ENCODE measurements at places on chromosomes 5 and 9.

DNA sequence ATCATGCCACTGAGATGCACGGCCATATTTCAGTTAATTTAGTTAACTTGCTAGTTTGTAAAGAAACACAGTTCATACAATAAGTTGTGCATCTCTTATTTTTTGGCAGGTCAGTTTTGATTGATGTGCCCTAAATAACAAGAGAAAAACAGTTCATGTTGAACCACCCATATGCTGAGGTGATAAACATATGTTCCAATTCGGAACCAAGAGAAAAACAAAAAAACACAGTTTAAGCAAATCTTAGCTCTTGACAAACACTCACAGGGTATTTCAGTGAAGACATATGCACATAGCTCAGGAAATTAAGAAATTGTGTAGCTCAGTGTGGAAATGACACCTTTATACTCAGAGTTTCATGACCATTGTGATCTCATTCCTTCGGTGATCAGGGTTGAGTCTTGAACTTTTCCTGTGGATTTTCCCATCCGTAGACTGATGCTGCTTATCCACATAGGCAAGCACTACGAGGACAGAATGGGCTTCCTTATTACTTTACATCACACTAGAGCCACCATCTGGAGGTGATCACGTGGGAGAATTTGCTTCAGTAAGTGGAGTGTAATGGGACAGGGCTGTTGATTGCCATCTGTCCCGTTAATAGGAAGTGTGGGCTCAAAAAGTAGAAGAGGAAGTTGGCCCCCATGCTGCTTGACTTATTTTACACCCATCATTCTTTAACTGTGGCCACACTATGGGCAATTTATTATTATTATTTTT is 773.0 kb downstream of the MTRR start:
- no peak for DNase-seq

DNA sequence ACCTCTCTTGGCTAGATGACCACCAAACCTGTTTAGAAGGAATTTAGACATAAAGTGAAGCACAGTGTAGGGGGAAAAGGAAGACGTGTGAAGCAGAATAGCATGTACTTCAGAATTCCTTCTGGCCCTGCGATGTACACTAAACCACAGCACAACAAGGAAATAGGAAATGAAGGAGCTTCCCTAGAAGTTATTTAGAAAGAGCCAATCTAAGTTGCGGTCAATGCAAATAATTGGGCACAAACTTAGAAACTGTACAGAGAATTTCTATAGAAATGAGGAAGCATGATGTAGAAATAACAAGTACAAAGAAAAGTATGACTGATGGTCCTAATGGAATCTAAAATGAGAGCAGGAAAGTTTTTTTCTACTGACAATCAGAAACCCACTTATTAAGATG is 41.5 kb downstream of the ANKRD55 start:
- DNase-seq = no peak

GRCh38 chr5:41243558-41243957 is 30.2 kb upstream of the C6 start:
- DNase-seq = no peak

GRCh38 chr9:114278881-114279570 is 43.9 kb upstream of the ORM1 start:
- peak; percentile 3 for DNase-seq

DNA sequence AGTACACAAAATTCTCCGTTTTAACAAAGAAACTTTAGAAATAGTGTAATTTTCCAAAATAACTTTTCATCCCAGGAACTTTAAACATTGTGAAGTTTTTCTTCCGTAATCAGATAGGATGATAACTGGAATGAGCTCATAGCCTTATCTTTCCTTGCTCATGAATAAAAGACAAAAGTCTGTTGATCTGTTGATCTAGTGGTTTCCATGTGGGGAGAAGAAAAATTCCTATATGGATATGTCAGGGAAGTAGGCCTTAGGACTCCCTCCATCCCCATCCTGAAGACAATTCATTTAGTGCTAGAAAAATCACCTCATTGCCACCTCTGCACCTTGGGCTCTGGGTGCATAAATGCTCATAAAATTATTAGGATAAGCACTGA is 266.6 kb downstream of the SMARCA2 start:
- no peak for DNase-seq

- no peak for DNase-seq
Measured at GRCh38 chr5:67305913-67306710, 109.5 kb upstream of the CD180 start.

DNA sequence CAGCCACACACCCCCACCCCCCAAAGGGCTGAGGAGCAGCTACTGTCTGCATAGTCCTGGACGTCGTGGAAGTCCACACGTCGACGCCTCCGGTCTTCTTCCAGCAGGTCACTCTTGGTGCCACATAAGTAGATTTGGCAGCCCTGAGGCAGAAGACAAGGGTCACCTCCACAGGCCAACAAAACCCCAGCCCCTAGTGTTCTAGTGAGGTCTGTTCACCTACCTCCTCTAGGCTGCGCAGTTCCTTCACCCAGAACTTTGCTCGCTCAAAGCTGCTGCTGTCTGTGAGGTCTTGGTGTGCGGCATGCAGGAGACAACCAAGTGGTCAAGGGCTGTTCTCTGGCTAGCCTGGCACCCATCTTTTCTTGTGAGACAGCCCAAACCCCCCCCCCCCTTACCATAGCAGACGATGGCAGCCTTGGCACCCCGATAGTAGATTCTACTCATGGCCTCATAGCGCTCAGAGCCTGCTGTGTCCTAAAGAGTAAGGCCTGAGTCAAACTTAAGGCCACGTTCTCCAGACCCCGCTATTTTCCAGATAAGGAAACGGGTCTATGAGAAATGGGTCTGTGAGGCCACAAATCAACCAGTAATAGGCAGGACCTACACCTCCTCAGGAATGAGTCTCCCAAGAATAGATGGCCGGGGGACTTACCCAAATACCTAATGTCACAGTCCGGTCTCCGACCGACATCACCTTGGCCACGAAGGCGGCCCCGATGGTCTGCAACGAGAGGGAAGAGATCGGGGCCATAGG is 987 bp downstream of the RAB24 start:
- DNase-seq = peak; percentile 28

GRCh38 chr5:96300976-96301375 is 132.1 kb downstream of the PCSK1 start:
- no peak for DNase-seq

DNA sequence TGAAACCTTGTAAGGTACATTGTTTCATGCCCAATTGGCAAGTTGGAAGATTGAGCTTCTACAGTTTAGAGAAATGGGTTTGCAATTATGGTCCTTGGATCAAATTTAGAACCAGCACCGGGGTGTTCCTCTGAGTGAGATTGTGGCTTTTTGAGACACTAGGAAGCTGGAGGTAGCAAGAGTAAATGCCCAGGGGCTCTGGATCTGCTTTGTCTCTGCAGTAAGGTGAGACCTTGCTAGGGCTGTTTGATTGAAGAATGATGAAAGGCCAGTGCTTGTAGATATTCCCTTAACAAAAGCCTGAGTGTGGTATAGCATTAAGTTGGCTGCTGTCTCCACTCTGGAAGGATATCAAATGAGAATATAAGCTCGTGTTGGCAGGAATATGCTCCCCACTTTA is 36.0 kb downstream of the WWC1 start:
- DNase-seq = no peak

GRCh38 chr5:14432931-14433589 is 148.5 kb upstream of the OTULINL start:
- DNase-seq = no peak

DNA sequence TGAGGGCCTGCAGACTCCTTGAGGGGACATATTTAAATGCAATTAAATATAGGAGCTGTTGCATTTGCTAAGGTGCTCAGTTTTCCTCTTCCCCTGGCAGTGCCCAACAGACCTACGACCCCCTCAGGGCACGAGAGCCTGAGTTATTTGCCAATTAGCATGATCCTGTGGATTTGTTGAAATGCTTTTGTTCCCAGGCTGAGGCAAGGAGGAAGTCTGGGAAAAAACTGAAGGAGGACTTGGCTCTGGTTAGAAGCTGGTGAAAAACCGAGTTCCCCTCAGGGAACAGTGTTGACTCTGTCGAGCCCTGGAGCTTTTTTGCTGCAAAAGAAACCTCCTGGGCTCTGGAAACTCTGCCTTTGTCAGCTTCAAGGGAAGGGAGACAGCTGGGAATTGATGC is 103.6 kb upstream of the SHB start:
- DNase-seq = no peak

DNA sequence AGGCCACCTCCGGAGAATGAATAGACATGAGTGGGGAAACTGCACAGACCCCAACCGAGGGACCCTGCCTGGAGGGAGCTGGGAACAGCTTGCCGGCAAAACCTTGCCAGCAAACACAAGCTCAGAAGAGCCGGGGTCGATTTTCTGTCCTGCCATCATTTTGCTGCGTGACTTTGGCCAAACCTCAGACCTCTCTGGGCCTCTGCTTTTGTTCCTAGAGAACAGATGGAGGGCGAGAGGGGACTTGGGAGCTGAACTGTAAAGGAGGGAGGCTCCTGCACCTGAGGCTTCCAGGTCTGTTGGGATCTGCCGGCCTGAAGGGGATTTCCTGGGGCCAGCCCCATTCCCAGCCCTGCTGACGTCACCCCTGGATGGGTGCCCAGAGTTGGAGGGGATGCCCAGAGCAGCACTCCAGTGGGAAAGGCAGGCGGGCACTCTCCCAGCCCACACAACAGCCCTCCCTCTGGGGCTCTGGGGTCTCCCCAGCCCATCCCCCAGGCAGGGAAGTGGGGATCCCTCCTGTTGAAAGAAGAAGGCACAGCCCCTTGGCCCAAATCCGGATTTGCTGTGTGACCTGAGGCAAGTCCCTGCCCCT is 40.4 kb upstream of the SYNPO start:
- DNase-seq = no peak

DNA sequence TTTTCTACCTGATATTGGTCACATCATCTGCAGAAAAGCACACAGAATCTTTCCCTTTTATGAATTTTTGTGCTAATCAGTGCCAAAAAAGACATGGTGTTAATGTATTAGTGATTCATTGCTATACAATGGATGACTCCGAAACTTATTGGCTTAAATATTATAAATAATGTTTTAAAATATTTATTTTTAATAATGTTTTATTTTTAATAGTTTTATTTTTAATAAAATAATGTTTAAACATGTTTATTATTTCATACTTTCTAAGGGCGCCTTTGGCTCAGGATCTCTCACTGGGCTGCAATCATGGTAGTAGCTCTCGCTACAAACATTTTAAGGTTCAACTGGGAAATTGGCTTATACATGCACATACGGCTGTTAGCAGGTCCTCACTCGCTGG is 65.7 kb downstream of the CDH12 start:
- DNase-seq = no peak

DNA sequence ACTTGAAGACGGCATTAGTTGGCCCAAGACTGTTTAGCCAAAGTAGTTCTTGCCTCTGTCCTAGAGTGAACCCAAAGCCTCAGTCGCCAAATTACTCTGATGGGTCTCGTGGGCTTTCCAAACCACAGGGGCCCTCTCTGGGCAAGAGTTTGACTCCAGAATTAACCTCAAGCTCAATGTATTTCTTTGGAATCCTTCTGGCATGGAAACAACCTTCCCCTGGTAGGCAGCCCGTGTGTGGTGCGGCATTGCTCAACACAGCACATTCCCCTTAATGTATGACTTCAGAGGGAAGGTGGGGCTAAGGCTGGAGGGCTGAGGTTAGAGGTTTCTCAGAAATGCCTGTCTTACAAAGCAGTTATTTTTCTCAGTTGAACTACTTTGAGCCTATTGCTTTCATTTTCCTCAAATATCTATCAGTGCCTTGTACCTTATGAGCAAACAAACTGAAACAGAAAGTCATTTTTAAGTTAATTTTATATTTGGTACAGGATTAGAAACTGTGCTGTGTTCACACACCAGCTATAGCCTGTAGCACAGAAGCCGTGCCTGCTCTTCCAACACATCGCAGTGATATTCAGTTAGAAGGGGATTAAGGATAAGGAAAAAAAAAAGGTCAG is 123.9 kb upstream of the HAPLN1 start:
- peak; percentile 21 for DNase-seq

DNA sequence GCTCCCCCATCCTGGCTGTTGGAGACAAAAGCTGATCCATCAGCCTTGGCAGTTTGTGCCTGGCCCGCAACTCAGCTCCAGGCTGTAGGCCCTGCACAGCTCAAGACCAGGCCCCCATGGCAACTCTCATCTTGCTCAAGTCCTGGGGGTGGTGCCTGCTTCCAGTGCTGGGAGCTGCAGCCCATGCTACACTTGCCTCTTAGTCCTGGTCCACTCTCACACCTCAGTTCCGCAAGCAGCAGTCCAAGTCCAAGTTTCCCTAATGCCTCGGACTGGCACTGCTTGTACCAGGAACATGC is 14.2 kb downstream of the AHRR start:
- DNase-seq = no peak

DNA sequence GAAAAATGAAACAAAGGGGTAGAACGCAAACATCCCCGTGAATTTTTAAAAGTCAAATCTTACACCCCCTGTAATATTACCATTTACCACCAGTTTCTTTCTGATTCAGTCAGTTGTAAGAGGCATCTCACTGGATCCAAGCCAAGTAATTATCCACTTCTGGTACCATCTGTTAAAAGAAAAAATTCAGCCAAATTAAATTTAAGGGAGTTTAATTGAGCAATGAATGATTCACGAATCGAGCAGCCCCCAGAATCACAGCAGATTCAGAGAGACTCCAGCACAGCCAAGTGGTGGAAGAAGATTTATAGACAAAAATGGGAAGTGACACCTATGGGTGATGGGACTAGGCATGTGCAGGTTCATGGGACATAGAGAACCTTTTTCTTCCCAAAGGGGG is 29.9 kb upstream of the MTMR12 start:
- DNase-seq = no peak

GRCh38 chr5:127505905-127506304 is 11.5 kb upstream of the PRRC1 start:
- no peak for DNase-seq

DNA sequence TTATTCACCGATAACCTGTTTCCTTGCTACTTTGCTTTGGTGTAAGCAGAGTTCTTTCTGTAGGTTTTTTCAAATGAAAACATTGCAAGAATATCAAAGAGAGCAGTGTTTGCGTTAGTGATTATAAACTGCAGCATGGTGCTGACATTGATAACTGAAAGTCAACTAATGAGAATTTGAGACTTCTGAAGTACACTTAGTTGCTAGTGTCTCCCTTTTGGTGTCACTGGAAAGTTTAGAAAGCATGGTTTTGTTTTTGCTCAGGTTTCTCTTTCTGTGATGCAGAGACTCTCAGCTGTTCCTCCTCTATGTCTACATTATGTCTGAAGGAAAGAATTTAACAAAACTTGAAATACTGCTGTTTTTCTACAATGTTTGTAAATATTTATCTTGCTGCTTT is 80.2 kb upstream of the ZNF169 start:
- DNase-seq = no peak

GRCh38 chr9:16272776-16273175 is 597.7 kb downstream of the BNC2 start:
- no peak for DNase-seq

DNA sequence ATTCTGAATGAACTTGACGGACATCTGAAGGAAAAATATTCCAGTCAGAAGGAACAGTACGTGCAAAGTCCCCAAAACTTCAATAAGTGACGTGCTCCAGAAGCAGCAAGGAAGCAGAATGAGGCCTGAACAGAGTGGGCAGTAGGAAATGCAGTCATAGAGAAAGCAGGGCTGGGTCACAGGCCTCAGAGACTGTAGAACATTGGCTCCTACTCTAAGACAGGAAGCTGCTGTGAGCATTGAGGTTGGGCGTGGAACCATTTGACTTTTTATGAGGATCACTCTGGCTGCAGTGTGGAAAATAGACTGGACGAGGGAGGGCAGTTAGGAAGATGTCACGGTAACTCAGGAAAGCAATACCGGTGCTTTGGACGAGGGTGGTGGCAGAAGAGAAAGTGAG is 64.0 kb downstream of the DOCK8 start:
- peak; percentile 77 for DNase-seq
